ENCODE measurements at places on chromosomes 2 and 18.

DNA sequence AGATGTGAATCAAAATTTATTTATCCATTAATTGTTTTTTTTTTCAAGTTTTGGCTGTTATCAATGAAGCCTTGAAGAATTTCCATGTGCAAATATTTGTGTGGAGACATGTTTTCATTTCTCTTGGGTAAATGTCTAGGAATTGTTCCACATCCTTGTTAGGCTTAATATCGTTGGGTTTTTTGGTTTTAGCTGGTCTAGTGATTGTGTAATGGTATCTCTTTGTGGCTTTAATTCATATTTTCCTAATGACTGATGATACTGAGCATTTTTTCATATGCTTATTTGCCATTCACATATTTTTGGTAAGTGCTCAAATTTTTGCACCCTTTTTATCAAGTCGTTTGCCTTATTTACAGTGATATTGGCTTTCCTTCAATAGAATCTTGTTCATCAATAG, 250.3 kb upstream of the EPHA4 start:
- no peak for DNase-seq
- H3K4me1 ChIP-seq, result no peaks in the 10 kb centered on the region
- H3K4me3 ChIP-seq, result no peak overlapping the region
- no peak overlapping the region for H3K27ac ChIP-seq
- no peaks in the 10 kb centered on the region for H3K27me3 ChIP-seq

DNA sequence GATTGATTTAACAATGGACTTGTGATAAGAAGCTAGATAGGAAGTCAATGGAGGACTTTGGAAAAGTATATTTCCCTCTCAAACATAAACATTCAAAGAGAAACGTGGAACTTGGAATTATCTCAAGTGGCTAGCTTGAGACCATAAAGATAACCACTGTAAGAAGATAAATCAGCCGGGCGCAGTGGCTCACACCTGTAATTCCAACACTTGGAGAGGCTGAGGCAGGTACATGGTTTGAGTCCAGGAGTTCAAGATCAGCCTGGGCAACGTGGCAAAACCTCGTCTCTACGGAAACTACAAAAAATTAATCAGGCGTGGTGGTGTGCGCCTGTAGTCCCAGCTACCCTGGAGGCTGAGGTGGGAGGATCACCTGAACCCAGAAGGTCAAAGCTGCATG, 405.9 kb upstream of the ACVR2A start:
- no peak overlapping the region for H3K27ac ChIP-seq
- H3K36me3 ChIP-seq, result no peaks in the 10 kb centered on the region
- no peaks in the 10 kb centered on the region for H3K4me1 ChIP-seq
- DNase-seq, result no peak

- peak overlapping the region; percentile 66 for H3K27ac ChIP-seq
- peak overlapping the region; percentile 21 for H3K4me3 ChIP-seq
- peaks cover 2% of the 10 kb centered on the region for H3K36me3 ChIP-seq
- DNase-seq, result peak; percentile 25
- peaks cover 5% of the 10 kb centered on the region for H3K4me1 ChIP-seq
- H3K27me3 ChIP-seq, result no peaks in the 10 kb centered on the region
Observed at GRCh38 chr18:10559553-10560451, 34.0 kb downstream of the NAPG start.

- H3K27ac ChIP-seq, result no peak overlapping the region
- DNase-seq, result no peak
- peaks cover 8% of the 10 kb centered on the region for H3K4me1 ChIP-seq
- no peaks in the 10 kb centered on the region for H3K27me3 ChIP-seq
Observed at GRCh38 chr18:36629138-36629530, 199.7 kb downstream of the TPGS2 start.

DNA sequence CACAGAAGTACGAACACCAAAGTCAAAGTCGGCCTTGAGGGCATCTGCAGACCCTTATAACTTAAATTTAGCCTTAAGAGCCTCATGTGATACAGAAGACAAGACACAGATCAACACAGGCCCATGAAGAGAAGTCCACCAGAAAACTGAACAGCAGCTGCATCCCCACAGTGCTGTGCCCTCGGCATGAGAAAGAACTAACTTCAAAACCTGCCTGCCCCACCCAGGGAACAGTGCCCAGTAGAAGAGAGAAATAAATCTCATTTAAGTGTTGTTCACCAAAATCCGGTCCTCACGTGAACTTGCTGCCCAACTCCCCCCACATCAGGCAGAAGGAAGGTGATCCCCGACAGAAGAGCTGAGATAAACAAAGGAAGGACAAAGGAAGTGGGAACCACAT, 73.7 kb downstream of the PXDN start:
- H3K36me3 ChIP-seq, result no peaks in the 10 kb centered on the region
- no peaks in the 10 kb centered on the region for H3K4me1 ChIP-seq
- H3K4me3 ChIP-seq, result no peak overlapping the region
- H3K27me3 ChIP-seq, result no peaks in the 10 kb centered on the region

DNA sequence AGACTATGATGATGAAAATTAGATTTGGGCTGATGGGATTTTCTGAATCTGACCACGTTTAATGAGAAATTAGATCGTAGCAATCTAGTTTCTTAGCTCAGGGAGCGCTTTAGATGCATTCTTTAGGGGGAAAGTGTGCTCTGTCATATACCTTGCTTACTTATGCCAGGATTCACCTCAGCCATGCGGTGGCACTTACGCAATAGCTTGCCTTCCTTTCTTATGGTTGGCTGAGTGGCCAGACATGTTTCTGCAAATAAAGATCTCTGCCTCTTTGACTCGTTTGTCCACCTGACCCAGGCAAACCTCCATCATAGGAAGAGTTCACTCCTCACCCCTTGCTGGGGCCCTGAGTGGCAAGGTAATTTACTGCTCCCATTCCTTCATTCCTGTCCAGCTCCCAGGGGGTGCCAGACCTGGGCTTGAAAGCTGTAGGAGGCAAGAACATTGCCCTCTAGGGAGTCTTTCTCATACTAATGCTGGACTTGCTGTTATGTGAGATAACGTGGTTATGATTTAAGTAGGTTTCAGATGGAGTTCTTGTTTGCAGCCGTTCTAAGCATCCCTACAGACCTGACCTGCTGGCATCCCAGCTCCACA, 57.1 kb downstream of the FBLN7 start:
- no peaks in the 10 kb centered on the region for H3K4me1 ChIP-seq
- DNase-seq, result no peak
- no peak overlapping the region for H3K4me3 ChIP-seq
- H3K27me3 ChIP-seq, result no peaks in the 10 kb centered on the region

- DNase-seq, result no peak
- H3K27me3 ChIP-seq, result peaks cover 37% of the 10 kb centered on the region
- no peaks in the 10 kb centered on the region for H3K4me1 ChIP-seq
- H3K36me3 ChIP-seq, result no peaks in the 10 kb centered on the region
- H3K27ac ChIP-seq, result no peak overlapping the region
- H3K4me3 ChIP-seq, result no peak overlapping the region
Observed at GRCh38 chr2:176152350-176153181, 1.2 kb downstream of the HOXD4 start.

- H3K27me3 ChIP-seq, result no peaks in the 10 kb centered on the region
- no peak overlapping the region for H3K4me3 ChIP-seq
- H3K4me1 ChIP-seq, result peaks cover 19% of the 10 kb centered on the region
- no peak for DNase-seq
Observed at GRCh38 chr2:121532894-121533293, 2.2 kb downstream of the RNU4ATAC start.
